ENCODE measurements at places on chromosomes 11 and 22.
A peak's percentile ranks its signal among the peaks of the same experiment; 100 is the strongest.

- DNase-seq, result no peak
These were observed 1.2 kb upstream of the NUP50 start for GRCh38 chr22:45162531-45162930.

GRCh38 chr11:91209751-91210150 is 986.9 kb upstream of the CHORDC1 start:
- no peak for DNase-seq

- no peak for DNase-seq
These were observed 179.3 kb downstream of the LARGE1 start for GRCh38 chr22:33741025-33741424.

DNA sequence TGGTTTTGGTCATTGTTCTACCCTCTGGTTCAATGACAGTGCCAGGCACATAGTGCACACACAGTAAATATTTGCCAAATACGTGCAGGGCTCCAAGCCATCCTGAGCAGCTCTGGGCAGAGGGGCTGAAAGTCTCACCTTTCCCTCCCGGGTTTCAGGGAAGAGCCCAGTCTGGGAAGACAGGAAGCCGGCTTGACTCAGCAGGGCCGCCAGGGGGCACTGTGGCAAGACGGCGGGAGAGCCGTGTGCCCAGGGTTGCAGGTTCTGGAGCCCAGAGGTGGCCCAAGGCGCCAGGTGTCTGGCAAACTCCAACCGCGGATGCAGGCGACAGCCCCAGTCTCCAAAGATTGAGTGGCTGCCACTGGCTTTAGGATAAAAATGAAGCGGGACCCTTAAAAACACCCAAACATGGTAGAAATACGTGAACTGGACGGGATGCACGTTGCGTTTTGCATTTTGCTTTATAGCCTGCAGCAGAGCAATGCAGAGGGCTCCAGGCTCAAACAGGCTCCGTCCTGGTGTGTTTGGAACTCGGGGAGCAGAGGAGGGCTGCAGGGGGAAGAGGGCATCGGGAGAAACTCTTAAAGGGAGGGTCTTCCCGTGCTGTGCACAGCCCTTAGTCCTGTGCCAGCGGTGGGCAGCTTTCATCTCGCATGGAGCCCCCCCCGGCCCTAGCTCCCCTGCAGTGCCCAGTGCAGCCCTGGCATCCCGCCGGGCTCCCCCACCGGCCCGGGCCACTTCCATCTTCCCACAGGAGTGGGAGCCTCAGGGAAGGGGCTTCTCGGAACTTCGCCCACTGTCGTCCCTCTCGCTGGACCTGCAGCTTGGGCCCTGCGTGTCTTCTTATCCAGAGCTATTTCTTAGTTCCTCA is 10.7 kb downstream of the KRTAP5-5 start:
- DNase-seq, result no peak

GRCh38 chr11:5042091-5042490 is 4.2 kb upstream of the OR52J3 start:
- no peak for DNase-seq

DNA sequence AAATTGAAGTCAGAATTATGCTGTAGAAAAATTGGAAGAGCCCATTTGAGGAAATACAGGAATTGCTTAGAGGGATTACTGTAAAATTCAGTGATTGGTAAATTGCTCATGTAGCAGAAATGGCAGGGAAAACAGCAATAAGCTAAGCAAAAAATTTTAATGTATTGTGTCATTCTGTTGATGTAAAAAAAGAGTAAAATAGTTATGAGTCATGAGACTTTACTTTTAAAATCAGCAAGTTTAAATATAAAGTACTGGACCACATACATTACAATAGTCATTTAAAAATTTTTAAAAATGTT is 10.4 kb downstream of the PDHX start:
- no peak for DNase-seq

DNA sequence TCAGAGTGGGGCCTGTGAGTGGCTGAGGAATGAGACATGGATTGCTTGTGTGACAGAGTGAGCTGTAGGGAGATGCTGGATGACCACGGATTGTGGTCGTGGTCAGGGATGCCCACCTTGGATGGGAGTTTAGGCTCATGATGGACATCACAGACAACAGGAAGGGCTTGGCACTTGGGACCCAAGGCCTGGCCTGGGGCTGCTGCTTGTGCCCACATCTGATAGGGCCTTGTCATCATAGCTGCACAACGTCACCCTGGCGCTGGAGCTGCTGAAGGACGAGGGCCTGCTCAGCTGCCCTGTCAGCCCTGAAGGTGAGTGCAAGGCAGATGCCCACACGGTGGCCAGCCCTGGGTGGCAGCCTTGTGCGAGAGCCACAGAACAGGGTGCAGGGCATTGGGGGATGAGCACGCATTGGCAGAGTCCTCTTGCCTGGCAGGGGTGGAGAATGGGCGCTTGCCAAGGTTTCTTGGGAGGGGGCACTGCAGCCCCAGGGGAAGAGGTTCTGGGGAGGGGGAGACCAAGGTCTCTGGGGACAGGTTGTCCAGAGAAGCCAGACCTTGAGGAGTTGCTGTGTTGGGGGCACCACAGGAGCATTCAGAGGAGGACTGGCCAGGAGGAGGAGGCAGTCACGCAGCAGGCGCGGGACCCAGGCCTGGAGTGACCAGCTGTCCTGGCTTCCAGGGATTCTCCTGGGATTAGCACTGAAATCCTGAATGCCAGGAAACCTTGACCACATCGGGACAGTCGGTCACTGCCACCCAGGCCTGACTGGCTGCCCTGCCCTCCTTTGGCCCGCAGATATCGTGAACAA is 25.0 kb downstream of the PARVG start:
- DNase-seq, result no peak

DNA sequence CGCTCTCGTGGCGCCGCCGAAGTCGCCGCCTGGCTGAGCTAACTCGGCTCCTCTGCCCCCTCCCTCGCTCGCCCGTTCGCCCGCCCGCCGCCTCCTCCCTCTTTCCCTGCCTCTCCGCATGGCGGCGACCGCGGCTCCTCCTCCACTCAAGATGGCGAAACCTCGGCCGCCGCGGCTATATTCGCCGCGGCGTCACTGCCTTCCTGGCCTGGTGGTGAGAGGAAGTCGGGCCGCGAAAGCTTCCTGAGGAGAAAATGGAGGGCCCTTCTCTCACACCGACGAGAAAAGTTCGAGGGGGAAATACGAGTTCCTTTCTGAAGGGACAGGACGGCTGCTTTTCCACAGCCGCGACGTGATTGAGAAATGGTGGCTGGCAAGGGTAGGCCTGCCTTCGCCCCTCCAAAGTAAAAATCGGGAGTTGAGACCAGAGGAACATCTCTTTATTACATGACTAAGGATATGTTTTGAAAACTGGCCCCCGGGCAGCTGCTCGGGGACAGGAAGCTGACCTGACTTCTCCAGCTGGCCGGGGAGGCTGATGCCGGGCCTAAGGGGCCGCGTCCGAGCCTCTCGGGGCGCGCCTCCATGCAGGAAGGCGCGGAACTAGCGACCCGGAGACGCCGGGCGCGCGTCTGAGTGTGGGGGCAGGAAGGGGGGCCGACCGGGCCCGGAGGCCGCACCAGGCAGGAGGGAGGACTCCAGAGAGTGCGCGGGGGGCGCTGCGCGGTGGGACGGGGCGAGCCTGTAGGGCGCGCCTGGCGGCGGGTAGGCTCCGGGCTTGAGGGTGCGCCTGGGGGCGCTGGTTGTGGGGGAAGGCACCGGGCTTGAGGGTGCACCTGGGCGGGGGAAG is at the start of gene DDX6:
Gene DDX6 (minus strand): TSS at position 54 of the 850 bp plus-strand sequence. CDS start 4,913 bp downstream, outside the sequence.
- DNase-seq, result peak; percentile 90

- no peak for DNase-seq
These were observed 3.2 kb upstream of the FJX1 start for GRCh38 chr11:35614939-35615569.

- no peak for DNase-seq
These were observed 117.4 kb downstream of the KIAA1671 start for GRCh38 chr22:25069758-25070481.

GRCh38 chr11:68330700-68331337 is 18.4 kb downstream of the LRP5 start:
- no peak for DNase-seq

DNA sequence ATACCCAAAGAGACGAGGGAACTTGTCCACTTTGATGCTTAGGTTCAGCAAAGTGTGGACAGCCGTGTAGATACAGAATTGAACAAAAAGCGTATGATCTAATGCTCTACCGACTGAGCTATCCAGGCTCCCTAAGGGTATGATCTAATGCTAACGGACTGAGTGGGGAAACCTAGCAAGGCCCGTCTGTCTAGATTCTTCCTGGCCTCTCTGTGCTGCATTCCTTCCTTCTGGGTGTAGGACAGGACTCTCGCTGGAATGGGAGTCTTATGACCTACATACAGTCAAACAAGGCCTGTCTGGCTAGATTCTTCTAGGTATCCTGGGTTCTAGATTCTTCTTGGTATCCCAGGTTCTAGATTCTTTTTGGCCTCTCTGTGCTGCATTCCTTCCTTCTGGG is 8.4 kb upstream of the SLC15A3 start:
- DNase-seq, result no peak
